ENCODE measurements at places on chromosomes 3 and 15. TPM values are rescaled to one million over a fixed set of nuclear protein-coding genes. Genes with fewer than 3 reads are reported as not detected.

IQCF5 gene
- total RNA-seq, result not detected

PLSCR5 gene
- total RNA-seq, result not detected

DNA sequence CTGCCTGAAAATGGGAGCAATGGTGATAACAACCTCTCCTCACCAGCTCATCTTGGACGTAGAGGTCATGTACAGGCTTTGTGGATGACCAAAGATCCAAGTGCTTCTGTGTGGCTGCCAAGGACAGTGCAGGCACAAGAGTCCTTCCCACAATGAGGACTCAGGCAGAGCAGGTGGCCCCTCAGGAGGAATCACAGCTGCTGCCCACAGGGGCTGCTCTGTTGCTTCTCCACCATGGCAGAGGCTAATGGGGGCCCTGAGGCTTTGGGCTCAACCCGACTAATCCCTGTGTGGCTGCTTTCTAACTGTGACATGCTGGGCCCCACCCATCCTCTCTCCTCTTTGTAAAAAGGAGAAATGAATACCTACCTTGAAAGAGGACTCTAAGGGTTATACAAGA is 58.1 kb upstream of the MRPS22 start:
- DNase-seq, result no peak

DNA sequence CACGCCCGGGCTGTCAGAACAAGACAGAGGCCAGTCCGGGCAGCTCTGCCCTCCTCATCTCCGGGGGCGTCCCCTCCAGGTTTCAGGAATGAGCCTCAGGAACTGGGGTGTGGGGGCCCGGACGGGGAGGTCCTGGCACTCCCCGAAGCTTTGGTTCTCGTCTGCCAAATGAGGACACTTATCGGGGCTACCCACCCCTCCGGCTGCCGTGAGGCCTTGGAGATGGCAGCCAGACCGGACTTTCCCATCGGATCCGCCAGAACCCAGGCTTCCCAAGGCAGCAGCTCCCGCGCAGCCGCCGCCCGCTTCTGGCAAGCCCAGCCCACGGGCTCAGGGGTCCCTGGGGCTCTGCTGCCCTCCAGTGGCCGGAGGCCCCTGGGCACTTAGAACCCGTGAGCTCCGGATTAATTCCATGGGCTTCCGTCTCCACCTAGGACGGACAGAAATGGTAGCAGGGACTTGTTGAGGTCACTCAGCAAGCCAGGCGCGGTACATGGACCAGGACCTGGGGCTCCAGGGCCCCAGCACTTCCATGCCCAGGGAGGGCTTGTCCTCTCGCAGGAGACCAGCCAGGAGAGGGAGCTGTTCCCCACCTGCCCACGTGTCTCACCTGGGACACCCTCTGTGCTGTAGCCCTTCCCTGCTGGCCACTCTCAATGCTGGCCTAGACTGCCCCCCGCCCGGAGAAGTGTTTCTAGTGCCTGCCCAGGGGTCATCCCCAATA is 89.4 kb downstream of the LINGO1 start:
- peak; percentile 64 for DNase-seq

DNA sequence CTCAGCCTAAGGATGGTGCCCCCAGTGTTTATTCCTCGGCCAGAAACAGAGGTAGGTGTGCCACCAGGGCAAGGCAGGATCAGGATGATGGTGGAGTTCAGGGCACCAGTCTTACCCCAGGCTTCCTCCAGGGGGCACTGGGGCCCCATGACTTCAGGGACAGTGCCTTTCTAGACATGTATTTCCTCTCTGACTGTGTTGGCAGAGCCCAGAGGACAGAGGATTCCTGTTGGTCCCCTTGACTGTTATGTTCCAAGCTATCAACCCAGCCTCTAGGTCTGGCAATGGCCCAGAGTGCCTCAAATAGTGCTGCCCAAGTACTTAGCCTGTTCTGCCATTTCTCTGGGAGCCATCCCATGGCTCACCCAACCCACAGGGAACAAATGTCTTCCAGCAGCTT is 2.8 kb downstream of the HEMK1 start:
- DNase-seq, result peak; percentile 75

GRCh38 chr15:63109920-63110319 is 11.7 kb upstream of the LACTB start:
- no peak for DNase-seq

GRCh38 chr3:129954514-129954913 is 20.0 kb upstream of the TRH start:
- DNase-seq, result no peak

GRCh38 chr3:172913911-172914655 is 163.6 kb downstream of the ECT2 start:
- DNase-seq, result no peak

GRCh38 chr3:150956376-150956775 is 16.2 kb downstream of the CLRN1 start:
- DNase-seq, result no peak

DNA sequence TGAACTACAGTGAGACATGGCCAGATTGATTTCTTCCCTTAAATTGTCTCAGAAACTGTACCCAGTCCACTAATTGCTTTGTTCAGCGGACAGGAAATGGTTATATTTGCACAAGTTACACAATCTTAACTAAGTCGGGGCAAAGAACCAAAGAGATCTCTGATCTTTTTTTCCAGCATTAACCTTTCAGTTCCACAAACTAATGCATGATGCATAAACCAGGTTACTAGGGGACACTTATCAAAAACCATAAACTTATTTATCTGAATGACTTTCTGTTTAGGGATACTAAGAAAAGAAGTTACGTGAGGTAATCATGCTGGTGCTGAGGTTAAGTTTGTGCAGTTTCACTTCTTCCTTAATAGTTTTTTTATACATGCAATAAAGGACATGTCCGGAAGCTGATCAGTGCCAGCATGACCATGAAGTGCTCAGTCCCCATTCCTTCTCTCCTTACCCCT is 22.4 kb downstream of the FNDC3B start:
- DNase-seq, result no peak

DNA sequence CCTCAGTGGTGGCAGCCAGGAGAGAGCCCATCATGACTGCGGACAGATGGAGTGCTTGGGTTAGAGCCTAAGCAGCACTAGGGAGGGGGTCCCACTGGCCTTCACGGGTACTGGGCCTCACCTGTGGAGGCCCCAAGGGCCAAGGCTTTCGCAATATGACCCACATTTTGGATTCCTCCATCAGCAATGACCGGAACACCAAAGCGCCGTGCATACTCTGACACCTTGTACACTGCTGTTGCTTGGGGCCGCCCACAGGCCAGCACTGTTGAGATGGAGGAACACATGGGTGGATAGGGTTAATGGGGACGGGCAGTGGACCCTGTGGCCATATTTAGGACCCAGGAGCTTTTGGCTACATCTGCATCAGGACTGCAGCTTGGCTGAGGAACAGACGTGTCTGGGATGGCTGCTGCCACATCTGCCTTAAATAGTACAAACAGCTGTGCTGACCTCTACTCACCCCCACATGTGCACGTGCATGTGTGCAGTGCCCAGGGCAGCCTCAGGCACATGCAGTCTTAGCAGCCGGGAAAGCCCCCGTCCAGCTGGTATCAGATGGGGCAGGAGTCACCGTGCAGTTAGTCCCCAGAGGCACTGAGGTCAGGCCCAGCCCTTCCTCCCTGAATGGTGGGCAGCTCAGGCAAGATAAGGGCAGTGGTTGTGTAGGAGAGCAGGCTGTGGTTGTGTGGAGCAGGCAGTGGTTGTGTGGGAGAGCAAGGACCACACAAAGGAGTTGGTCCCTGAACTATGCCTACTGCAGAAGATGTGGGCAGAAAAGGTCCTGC is 3.3 kb downstream of the NDUFAF3 start:
- no peak for DNase-seq

- no peak for DNase-seq
These were observed 231.2 kb upstream of the CTDSPL start for GRCh38 chr3:37630441-37630840.

GRCh38 chr3:86837871-86838270 is 153.1 kb downstream of the VGLL3 start:
- DNase-seq, result no peak

- no peak for DNase-seq
These were observed 191.1 kb downstream of the PDZRN3 start for GRCh38 chr3:73433687-73434086.

DNA sequence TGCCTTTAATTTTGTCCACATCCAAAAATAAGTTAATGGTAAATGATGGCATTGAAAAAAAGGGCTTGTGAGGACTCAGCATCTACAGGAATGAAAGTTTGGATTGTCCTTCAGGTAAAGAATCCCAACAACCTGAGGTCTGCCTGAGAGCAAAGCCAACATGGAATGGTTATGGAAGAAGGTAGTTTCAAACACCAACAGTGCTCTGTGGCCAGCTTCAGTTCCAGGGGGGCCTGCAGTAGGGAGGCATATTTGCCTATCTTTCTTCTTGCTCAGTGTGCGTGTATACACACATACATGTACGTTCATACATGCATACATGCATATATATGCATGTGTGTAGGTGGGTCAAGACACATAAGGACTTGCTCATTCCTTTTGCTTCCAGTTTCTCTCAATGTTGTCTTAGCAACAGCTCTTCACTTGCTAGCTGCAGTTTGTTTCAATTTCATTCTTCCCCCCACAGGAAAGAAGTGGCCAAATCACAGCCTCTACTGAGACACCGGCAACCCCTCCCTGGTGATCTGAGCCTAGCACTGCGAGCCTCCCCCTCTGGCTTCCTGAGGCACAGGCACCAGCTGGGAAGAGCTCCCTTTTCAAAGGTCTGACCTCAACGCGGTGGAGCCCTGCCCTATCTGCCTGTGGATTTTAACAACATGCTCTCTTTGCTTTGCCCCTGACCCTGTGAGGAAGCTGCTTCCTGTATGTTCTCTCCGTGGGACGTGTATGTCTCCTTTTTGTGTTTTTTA is 146.2 kb downstream of the KLF13 start:
- peak; percentile 68 for DNase-seq

DNA sequence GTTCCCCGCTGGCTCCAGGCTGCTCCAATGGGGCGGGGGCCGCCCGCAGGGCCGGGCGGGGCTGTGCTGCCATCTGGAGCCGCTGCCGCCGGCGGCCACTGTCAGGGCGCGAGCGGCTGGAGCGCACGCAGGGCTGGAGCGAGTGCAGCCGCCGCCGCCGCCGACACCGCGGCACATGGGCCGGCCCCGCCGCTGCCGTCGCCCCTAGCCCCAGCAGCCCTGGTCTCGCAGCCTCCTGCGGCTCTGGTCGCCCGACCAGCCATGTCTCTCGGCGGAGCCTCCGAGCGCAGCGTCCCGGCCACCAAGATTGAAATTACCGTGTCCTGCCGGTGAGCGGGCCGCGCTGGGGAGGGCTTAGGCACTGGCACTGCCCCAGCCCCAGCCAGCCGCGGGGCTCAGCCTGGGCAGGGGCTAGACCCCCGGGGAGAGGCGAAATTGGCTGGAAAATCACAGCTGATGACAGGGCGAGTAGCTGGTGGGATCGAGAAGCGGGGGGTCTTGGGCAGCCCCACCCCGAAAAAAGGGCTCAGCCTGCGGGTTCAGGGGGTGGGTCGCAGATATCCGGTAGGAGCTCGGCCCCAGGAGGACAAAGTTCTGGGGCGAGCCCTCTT is at the start of gene CPNE9:
Gene CPNE9, plus strand, starts transcription at position 98 of the 611 bp plus-strand sequence. Its CDS starts 164 bp downstream, at position 262.
- no peak for DNase-seq

DNA sequence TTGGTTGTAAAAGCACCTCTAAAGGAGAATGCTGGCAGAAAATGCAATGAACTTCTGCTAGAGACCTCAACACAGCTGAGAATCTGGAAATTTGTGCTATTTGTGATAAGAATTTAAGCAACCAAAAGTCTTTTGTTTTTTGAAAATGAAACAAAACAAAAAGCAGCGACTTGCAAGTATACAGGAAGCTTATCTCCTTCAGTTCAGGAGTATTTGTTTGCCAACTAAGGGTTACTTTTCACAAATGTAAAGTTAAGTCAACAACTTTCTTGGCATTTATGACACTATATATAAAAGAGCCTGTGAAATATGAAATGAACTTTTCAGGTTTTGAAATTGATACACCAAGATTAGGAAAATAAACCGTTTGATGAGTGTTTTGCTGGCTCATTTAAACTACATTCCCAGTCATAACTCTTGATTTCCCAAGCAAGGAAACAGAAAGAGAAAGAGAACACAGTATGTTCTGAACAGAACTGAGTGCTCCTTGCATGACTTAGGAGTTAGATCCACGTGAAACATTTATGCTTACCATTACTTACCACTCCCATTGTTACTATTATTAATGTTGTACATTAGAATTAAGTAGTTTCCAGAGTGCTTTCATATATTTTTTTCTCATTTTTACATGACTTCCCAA is 92.3 kb upstream of the COL8A1 start:
- no peak for DNase-seq

DNA sequence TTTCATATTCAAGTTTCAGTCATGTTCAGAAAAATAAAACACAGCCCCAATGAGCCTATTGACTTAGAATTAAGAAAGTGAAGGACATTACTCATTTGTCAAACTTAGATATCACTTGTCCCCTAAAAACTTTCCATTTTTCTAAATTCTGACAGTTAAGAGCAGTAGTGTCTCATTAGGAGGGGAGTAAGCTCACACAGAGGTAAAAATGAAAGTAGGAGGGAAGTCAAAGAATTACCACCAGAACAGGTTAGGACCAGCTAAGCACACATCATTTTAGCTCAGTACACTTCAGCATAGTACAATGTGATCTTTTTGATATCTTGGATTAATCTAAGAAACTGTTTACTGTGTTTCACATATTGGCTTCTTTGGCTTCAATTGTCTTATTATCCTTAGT is 64.3 kb downstream of the OSTN start:
- DNase-seq, result no peak

- no peak for DNase-seq
These were observed 92.8 kb downstream of the FNDC3B start for GRCh38 chr3:172132159-172132586.

DNA sequence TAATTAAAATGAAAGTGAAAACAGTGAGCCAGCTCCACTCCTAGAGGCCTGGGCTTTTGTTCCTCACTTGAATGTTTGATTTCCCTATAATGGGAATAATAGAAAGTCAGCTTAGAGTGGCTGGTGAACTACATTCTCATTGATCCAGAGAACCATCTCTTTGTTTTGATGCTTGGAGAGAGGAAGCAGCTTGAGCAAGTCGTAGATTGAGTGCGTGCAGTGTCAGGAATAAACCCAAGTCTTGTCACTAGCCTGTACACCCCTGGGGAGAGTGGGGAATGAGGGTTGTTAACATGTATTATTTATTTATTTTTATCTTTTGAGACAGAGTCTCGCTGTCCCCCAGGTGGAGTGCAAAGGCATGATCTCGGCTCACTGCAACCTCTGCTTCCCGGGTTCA is 885 bp upstream of the LSG1 start:
- DNase-seq, result no peak

DNA sequence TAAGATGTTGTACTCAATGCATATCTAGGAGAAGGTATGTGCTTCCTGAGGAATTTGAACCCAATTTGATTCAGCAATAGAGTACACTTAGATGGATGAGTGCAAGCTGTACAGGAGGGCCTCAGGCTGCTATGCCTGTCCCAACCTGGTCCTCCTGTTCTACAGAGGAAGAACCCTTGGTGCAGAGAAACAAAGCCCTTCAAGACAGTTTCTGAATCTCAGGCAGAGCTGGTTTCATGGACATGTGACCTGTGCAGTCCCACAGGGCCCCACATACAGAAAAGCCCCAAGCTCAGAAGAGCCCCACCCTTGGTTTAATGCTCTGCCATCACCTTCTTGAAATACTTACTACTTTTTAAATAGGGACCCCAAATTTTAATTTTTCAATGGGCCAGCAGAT is 15.3 kb downstream of the FOXP1 start:
- no peak for DNase-seq

- DNase-seq, result no peak
These were observed 2.5 kb downstream of the MPI start for GRCh38 chr15:74892313-74892712.
